ENCODE measurements at places on chromosomes 5 and 9. TPM values are rescaled to one million over a fixed set of nuclear protein-coding genes. Genes with fewer than 3 reads are reported as not detected.

DNA sequence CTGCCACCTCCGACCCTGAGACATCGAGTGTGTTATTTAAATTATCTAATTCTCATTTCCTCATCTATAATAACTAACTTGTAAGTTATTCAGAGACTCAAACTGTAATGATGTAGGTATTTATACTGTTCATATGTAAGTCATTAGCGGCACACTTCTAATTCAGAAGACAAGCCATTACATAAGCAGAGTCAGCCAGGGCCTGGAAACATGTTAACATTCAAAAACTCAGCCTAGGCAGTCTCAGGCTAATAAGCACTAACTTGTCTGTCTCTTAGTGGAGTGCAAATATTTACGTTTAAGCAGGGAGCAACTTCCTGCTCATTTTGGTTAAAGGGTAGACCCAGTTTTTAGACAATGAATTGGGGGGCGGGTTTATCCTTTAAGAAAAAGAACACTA is 598.4 kb downstream of the ACTL7B start:
- no peaks in the 10 kb centered on the region for H3K27me3 ChIP-seq
- H3K27ac ChIP-seq = no peak overlapping the region
- no peaks in the 10 kb centered on the region for H3K4me1 ChIP-seq
- no peak overlapping the region for H3K4me3 ChIP-seq
- no peaks in the 10 kb centered on the region for H3K36me3 ChIP-seq
- no peak for DNase-seq

- H3K27me3 ChIP-seq = no peaks in the 10 kb centered on the region
- no peak for DNase-seq
- no peaks in the 10 kb centered on the region for H3K4me1 ChIP-seq
- H3K4me3 ChIP-seq = no peak overlapping the region
These were observed 16.0 kb upstream of the PAPPA start for GRCh38 chr9:116137581-116137980.

DNA sequence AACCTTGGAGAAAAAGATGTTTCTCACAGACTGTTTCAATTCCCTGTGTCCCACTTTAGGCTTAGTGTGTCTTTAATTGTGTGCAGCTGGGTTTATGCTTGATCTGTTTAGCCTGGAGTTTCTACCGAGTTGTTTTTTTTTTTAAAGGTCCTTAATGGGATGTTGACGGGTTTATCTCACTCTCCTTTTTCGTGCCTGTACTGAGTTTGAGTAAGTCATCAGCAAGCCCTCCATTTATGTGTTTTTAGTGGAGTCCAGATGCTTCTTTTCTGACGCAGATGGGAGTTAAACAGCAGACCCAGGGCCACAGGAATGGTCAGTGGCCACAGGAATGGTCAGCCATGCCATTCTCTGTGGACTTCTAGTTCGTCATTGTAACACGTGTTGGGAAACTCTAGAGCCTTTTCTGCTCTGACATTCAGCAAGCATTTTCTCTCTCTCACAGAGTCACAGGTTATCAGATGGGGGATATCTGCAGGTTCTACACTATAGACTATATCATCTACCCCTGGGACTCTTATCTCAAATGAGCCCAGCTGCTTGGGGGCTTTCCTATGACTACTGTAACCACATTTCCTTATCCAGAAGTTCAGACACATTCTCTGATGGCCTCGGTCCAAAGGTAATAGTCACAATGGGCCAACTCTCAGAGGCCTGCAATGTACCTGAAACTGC is 190.5 kb downstream of the TTLL11 start:
- H3K27ac ChIP-seq = no peak overlapping the region
- DNase-seq = no peak
- no peaks in the 10 kb centered on the region for H3K27me3 ChIP-seq

DNA sequence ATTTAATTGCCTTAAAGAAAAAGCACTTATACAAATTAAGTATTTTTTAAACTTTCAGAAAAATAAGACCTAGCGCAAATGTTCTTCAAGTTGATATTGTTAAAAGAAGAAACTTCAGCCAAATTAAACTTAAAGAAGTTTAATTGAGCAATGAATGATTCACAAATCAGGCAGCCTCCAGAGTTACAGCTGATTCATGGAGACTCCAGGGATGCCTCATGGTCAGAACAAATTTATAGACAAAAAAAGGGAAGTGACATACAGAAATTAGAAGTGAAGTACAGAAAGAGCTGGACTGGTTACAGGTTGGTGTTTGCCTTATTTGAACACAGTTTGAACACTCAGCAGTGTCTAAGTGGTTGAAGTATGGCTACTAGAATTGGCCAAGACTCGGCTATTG is 60.3 kb downstream of the CDKN2A start:
- no peak for DNase-seq
- H3K27ac ChIP-seq = no peak overlapping the region
- no peaks in the 10 kb centered on the region for H3K4me1 ChIP-seq

GRCh38 chr5:170697031-170697430 is 86.5 kb upstream of the GABRP start:
- no peaks in the 10 kb centered on the region for H3K36me3 ChIP-seq
- H3K27me3 ChIP-seq = no peaks in the 10 kb centered on the region
- no peaks in the 10 kb centered on the region for H3K4me1 ChIP-seq
- no peak overlapping the region for H3K27ac ChIP-seq

- H3K4me3 ChIP-seq = no peak overlapping the region
- H3K27me3 ChIP-seq = no peaks in the 10 kb centered on the region
- no peak for DNase-seq
These were observed 9.8 kb downstream of the SLC31A2 start for GRCh38 chr9:113160571-113160970.

GRCh38 chr9:129949821-129950220 is 93.2 kb downstream of the FNBP1 start:
- H3K27ac ChIP-seq = peak overlapping the region; percentile 60
- H3K36me3 ChIP-seq = peaks cover 9% of the 10 kb centered on the region
- H3K4me1 ChIP-seq = peaks cover 46% of the 10 kb centered on the region

- DNase-seq = no peak
- no peaks in the 10 kb centered on the region for H3K4me1 ChIP-seq
- peaks cover 17% of the 10 kb centered on the region for H3K36me3 ChIP-seq
- H3K27ac ChIP-seq = peak overlapping the region; percentile 98
- H3K27me3 ChIP-seq = no peaks in the 10 kb centered on the region
These were observed 3.7 kb downstream of the ARRDC3 start for GRCh38 chr5:91379246-91379913.

GRCh38 chr5:139385061-139386049 is 2.3 kb upstream of the SLC23A1 start:
- peak overlapping the region; percentile 17 for H3K4me3 ChIP-seq
- peaks cover 2% of the 10 kb centered on the region for H3K4me1 ChIP-seq
- H3K27ac ChIP-seq = no peak overlapping the region
- no peaks in the 10 kb centered on the region for H3K36me3 ChIP-seq

GRCh38 chr9:38006163-38006562 is 62.9 kb downstream of the SHB start:
- H3K27ac ChIP-seq = no peak overlapping the region
- DNase-seq = no peak
- no peaks in the 10 kb centered on the region for H3K36me3 ChIP-seq
- H3K27me3 ChIP-seq = no peaks in the 10 kb centered on the region

DNA sequence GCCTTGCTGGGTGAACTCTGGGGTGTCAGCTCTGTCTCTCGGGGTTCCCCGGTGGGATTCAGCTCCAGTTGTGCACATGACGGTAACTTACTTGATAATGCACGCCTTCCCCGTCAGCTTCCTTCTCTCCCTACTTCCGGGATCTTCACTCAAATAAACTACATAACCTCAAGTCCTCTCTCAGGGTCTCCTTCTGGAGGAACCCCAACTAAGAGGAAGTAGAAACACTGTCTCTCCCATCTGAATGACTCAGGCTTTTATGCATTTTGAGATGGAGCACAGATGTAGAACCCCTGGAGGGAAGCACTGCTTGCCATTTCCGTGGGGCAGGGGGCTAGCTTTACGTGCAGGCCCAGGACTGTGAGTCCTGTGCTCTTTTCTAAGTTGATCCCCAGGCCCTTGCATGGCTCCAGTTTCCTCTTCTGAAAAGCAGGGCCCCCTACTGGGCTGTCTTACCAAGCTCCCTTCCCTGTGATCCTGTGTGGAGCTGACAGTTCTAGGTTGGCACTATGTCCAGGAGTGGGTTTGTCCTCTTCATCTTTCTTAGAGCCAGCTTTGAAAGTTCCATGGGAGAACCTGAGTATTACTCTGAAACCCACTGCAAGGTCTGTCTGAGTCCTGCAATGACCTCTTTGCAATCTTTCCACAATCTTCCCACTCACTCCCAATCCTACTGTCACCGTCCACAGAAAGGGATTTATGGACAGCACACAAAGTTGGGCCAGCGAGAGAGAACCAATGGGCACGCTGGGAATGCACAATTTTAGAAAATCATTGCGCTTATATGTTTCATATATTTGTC is 17.7 kb downstream of the S1PR3 start:
- H3K4me3 ChIP-seq = no peak overlapping the region
- no peak overlapping the region for H3K27ac ChIP-seq
- no peaks in the 10 kb centered on the region for H3K4me1 ChIP-seq
- DNase-seq = no peak

GRCh38 chr5:76692651-76693050 is 23.3 kb upstream of the F2R start:
- DNase-seq = no peak
- H3K4me1 ChIP-seq = no peaks in the 10 kb centered on the region
- H3K4me3 ChIP-seq = no peak overlapping the region
- no peaks in the 10 kb centered on the region for H3K36me3 ChIP-seq

GRCh38 chr9:108239696-108240321 is 616.0 kb downstream of the ACTL7B start:
- H3K4me3 ChIP-seq = no peak overlapping the region
- no peaks in the 10 kb centered on the region for H3K27me3 ChIP-seq
- H3K27ac ChIP-seq = no peak overlapping the region
- no peaks in the 10 kb centered on the region for H3K4me1 ChIP-seq
- H3K36me3 ChIP-seq = no peaks in the 10 kb centered on the region

DNA sequence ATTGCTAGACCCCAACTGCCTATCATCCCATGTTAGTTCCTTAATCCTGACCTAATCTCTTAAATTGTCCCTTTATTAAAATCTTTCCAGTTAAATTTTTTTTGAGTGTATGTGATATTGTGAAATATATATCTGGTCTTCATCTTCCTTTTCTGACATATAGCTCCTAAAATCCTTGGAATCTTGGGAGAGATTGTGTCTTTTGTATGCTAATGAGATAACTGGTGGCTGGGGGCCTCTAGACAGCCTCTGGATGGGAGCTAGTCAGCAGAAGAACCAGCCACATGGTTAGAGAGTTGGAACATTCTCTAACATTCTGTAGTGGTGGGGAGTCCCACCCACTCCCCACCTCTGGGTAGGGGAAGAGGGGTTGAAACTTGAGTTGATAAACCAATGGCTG is 3.7 kb upstream of the CCL19 start:
- H3K36me3 ChIP-seq = no peaks in the 10 kb centered on the region
- no peaks in the 10 kb centered on the region for H3K4me1 ChIP-seq
- H3K27me3 ChIP-seq = no peaks in the 10 kb centered on the region
- H3K4me3 ChIP-seq = no peak overlapping the region

- no peaks in the 10 kb centered on the region for H3K36me3 ChIP-seq
- no peak overlapping the region for H3K4me3 ChIP-seq
- no peaks in the 10 kb centered on the region for H3K27me3 ChIP-seq
- H3K4me1 ChIP-seq = no peaks in the 10 kb centered on the region
- H3K27ac ChIP-seq = no peak overlapping the region
These were observed 57.9 kb upstream of the IER5L start for GRCh38 chr9:129235931-129236331.

GRCh38 chr9:93079371-93079770 is 16.6 kb upstream of the CARD19 start:
- no peaks in the 10 kb centered on the region for H3K36me3 ChIP-seq
- H3K4me1 ChIP-seq = no peaks in the 10 kb centered on the region
- no peak overlapping the region for H3K27ac ChIP-seq
- H3K27me3 ChIP-seq = no peaks in the 10 kb centered on the region
- peak; percentile 50 for DNase-seq

GRCh38 chr5:40447438-40447837 is 232.3 kb upstream of the PTGER4 start:
- no peak overlapping the region for H3K4me3 ChIP-seq
- H3K27ac ChIP-seq = no peak overlapping the region
- no peaks in the 10 kb centered on the region for H3K4me1 ChIP-seq
- no peaks in the 10 kb centered on the region for H3K27me3 ChIP-seq
- H3K36me3 ChIP-seq = no peaks in the 10 kb centered on the region

DNA sequence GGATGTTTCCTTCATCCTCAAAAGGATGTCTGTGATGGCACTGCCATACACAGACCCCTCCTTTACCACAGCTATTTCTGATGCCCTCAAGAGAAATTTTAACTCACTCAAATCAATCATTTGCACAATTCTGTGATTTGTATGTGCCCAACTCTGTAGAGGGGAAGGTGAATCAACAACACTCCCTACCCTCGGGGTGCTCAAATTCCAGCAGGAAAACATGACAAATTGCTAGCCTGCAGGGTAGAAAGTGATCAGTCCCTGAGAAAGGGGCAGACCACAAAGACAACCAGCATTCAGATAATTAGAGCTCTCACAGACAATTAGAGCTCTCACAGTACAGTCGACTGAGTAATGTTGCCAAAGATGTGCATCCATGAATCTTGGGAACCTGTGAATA is 45.3 kb upstream of the FOXE1 start:
- no peaks in the 10 kb centered on the region for H3K36me3 ChIP-seq
- DNase-seq = no peak
- no peaks in the 10 kb centered on the region for H3K4me1 ChIP-seq
- H3K4me3 ChIP-seq = no peak overlapping the region

DNA sequence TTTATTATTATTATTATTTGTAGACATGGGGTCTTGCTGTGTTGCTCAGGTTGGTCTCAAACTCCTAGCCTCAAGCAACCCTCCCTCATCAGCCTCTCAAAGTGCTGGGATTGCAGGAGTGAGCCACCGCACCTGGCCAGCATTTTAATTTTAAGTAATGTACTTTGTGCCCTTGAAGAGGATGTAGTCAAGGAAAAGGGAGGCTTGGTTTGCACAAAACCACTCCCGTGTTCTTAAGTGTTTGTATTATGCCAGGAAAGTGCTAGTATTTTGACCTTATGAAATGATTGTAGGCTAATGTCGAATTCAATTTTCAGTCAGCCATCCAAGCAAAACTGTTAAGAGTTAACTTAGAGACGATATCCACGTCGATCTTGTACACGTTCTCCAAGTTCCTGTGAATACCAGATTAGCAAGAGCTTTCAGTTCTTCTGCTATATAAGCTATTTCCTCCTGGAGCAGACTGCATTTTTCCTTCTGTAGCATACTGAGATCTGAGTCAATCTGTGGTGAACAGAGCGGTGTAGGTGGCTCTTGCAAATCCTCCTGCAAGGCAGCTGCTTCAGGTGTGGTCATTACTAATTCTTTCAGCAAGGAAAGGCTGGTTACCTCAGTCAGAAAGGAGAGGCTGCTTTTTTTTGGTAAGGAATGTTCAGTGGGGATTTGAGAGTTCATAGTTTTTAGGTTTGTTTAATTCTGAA is 23.7 kb downstream of the CCDC171 start:
- H3K27ac ChIP-seq = no peak overlapping the region
- H3K4me1 ChIP-seq = no peaks in the 10 kb centered on the region
- no peak overlapping the region for H3K4me3 ChIP-seq
- H3K27me3 ChIP-seq = no peaks in the 10 kb centered on the region
- DNase-seq = no peak

IL5 gene
- total RNA-seq = not detected

PCA3 gene
- total RNA-seq = not detected

IRX2 gene
- not detected for total RNA-seq

QRFP gene
- not detected for total RNA-seq

LCN15 gene
- total RNA-seq = not detected

PDZD2 gene
- total RNA-seq = 8.1 TPM

PLAC8L1 gene
- not detected for total RNA-seq

RIC1 gene
- 46.7 TPM for total RNA-seq

SUSD3 gene
- not detected for total RNA-seq

NXNL2 gene
- not detected for total RNA-seq

SHOC1 gene
- not detected for total RNA-seq

CBY3 gene
- total RNA-seq = not detected
